ENCODE measurements at places on chromosomes 4 and X.

DNA sequence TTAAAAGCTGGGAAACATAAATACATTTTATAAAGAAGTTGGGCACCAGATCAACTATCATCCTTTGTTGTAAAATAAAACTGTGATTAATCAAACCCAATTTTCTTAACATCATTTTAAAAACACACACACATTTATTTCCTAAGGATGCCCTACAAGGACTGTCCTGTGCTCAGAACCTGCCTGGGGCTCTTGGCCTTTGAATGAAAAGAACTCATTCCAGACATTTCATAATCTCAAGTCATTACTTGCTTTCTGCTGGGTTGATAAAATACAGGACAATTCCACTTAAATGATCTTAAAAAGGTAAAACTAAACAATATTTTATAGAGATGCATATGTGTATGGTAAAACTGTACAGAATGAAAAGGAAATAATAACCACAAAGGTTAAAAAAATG is 2.8 kb downstream of the SH3D19 start:
- DNase-seq: no peak

GRCh38 chrX:373641-374471 is 12.9 kb downstream of the PPP2R3B start:
- DNase-seq: no peak

- no peak for DNase-seq
Measured at GRCh38 chr4:100679926-100680325, 162.1 kb upstream of the EMCN start.

- no peak for DNase-seq
Measured at GRCh38 chr4:182346675-182347375, 103.6 kb downstream of the TENM3 start.

DNA sequence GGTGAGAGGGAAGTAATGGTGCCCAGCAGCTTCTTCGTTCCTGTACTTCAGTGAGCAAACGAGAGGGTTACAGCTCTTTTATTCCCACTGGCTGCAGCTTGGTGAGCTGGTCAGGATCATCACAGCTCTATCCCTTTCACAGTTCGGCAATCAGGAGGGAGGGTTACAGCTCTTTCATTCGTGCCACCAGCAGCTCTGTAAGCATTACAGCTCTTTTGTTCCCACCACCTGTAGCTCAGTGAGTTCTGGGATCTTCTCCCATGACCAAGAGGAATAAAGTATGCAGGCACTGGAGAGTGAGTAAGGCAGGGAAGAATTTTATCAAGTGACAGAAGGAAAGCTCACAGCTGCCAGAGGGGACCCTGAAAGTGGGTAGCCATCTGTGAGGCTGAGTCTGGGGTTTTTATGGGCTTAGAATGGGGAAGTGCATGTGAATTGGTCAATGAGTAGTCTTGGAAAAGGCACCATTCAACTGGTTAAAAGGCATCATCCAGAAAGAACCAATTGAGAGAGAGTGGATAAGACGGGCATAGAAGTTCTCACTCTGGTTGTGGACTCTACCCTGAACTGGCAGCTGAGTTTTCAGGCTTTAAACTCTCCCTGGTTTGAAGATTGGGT is 123.7 kb downstream of the COX18 start:
- no peak for DNase-seq

GRCh38 chr4:118363166-118363565 is 10.4 kb upstream of the PRSS12 start:
- DNase-seq: no peak

- no peak for DNase-seq
Measured at GRCh38 chr4:31598639-31599038, 878.5 kb downstream of the PCDH7 start.

- DNase-seq: no peak
Measured at GRCh38 chr4:151267822-151268535, 9.0 kb upstream of the PRSS48 start.

DNA sequence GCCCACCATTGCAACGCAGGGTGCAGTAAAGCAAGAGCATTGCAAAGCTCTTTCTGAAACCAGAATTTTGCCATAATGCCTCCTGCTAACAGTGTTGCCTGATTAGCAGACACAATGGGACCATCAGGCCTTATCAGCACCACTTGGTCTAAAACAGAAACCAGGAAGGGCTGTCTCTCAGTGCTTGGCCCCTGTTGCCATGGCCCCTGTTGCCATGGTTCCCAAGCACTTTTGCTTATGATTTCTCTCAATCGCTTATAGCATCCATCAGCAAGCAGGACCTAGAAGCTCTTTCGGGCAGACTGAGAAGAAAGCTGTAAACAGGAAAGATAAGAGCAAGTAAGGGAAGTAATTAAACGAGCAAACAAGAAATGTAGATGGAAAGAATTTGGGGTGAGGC is 36.8 kb downstream of the RTL5 start:
- DNase-seq: peak; percentile 20

GRCh38 chr4:26709246-26709645 is 125.4 kb downstream of the TBC1D19 start:
- DNase-seq: no peak

- no peak for DNase-seq
Measured at GRCh38 chr4:149987330-149988086, 90.7 kb upstream of the DCLK2 start.

DNA sequence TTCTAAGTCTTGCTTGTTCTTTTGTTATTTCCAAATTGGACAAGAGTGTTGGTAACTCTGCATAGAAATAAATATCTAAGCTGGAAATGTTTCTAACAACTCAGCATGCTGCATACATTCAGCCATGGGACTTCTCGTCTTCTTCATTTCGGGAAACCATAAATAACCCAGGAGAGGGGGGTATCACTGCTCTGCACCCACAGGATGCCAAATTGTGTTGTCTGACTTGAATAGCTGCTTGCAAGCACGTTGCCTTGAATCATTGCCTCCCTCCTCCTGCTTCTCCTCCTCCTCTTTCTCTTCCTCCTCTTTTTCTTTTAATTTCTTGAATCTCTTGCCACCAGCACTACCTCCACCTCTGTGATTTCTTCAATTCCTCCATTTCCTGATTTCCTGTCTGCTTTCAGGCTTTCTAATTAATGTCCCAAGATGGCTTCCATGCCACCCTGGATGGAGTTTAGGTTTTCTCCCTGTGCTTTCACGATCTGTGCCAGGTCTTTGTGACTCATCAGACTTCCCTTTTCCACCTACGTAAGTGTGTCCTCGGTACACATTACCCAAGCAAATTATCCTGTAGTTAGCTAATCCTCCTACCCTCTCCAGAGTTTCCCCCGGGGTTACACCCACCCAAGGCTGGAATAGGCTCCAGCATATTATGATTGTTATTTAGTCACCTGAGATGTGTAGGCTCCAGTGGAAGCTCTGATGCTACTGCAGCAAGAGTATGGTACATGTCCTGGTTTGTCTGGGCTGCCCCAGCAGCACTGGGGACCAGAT is 122.6 kb upstream of the VCX3B start:
- no peak for DNase-seq

- DNase-seq: no peak
Measured at GRCh38 chrX:148474030-148474429, 26.4 kb upstream of the AFF2 start.

Measured in NCI-H526 (cell line).